ENCODE measurements at places on chromosomes 1 and 21. TPM values are rescaled to one million over a fixed set of nuclear protein-coding genes. Genes with fewer than 3 reads are reported as not detected.

The TNFRSF9 gene
- 0.41 TPM for total RNA-seq

The KCNT2 gene
- total RNA-seq = 0.12 TPM

The C1orf94 gene
- total RNA-seq = not detected

The LMO4 gene
- 14.8 TPM for total RNA-seq

The CRB1 gene
- 0.30 TPM for total RNA-seq

The TMEM269 gene
- not detected for total RNA-seq

The GNG4 gene
- total RNA-seq = 1.3 TPM

The EFNA1 gene
- total RNA-seq = 2.5 TPM

The ALX3 gene
- not detected for total RNA-seq

The SPRR1B gene
- total RNA-seq = not detected

Measured in Caki2 (cell line).